ENCODE measurements at places on chromosomes 1 and 21.

DNA sequence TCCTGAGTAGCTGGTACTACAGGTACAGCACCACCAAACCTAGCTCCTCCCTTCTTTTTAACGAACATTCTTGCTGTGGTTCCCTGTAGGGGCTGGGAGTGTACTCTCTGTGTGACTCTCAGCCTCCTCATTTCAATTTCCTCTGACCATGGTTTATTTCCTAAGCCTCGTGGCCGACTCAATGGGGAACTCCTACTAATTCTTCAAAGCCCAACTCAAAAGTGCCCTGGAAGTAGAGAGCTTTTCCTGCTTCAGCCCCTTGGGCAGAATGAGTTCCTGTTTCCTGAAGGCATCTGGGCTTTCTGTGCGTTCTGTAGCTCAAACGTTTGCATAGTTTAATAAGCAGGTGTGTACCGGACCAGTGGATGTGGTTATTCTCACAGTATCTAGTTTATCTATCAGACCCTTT is 70.9 kb upstream of the ACOT11 start:
- no peaks in the 10 kb centered on the region for H3K27me3 ChIP-seq
- no peaks in the 10 kb centered on the region for H3K36me3 ChIP-seq
- H3K4me1 ChIP-seq, result peaks cover 56% of the 10 kb centered on the region
- H3K27ac ChIP-seq, result no peak overlapping the region

GRCh38 chr1:222970040-222970439 is 155.2 kb downstream of the DISP1 start:
- peaks cover 41% of the 10 kb centered on the region for H3K4me1 ChIP-seq
- no peaks in the 10 kb centered on the region for H3K36me3 ChIP-seq
- H3K27ac ChIP-seq, result peak overlapping the region; percentile 10
- H3K4me3 ChIP-seq, result peak overlapping the region; percentile 7

- DNase-seq, result no peak
- no peak overlapping the region for H3K27ac ChIP-seq
- no peaks in the 10 kb centered on the region for H3K4me1 ChIP-seq
- H3K27me3 ChIP-seq, result peaks cover 39% of the 10 kb centered on the region
These were observed 484.1 kb upstream of the USP24 start for GRCh38 chr1:55699228-55699627.

DNA sequence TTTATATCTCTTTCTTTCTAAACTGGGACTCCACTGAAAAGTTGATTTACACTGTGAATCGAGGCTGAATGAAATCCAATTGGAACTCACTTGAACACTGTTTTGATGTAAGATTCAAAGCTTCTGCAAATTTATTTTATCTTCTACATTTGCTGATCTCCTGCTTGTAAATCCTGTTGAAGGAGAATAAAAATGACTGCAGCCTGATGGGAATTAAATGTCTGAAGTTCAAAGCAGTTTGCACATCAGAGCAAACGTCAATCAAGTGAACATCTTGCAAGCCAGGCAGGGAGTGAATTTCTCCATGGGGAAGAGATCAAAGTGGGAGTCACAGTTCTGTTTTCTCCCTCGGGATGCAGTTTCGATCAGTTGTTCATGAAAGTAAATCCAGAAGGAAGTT is 127.2 kb downstream of the CACHD1 start:
- peaks cover 49% of the 10 kb centered on the region for H3K4me1 ChIP-seq
- no peak for DNase-seq
- H3K27me3 ChIP-seq, result no peaks in the 10 kb centered on the region
- H3K27ac ChIP-seq, result no peak overlapping the region
- H3K36me3 ChIP-seq, result peaks cover 7% of the 10 kb centered on the region

GRCh38 chr1:206693592-206693991 is 8.9 kb downstream of the MAPKAPK2 start:
- H3K36me3 ChIP-seq, result peaks cover 3% of the 10 kb centered on the region
- no peak overlapping the region for H3K4me3 ChIP-seq
- H3K27me3 ChIP-seq, result no peaks in the 10 kb centered on the region
- no peak for DNase-seq
- no peak overlapping the region for H3K27ac ChIP-seq
- peaks cover 70% of the 10 kb centered on the region for H3K4me1 ChIP-seq

DNA sequence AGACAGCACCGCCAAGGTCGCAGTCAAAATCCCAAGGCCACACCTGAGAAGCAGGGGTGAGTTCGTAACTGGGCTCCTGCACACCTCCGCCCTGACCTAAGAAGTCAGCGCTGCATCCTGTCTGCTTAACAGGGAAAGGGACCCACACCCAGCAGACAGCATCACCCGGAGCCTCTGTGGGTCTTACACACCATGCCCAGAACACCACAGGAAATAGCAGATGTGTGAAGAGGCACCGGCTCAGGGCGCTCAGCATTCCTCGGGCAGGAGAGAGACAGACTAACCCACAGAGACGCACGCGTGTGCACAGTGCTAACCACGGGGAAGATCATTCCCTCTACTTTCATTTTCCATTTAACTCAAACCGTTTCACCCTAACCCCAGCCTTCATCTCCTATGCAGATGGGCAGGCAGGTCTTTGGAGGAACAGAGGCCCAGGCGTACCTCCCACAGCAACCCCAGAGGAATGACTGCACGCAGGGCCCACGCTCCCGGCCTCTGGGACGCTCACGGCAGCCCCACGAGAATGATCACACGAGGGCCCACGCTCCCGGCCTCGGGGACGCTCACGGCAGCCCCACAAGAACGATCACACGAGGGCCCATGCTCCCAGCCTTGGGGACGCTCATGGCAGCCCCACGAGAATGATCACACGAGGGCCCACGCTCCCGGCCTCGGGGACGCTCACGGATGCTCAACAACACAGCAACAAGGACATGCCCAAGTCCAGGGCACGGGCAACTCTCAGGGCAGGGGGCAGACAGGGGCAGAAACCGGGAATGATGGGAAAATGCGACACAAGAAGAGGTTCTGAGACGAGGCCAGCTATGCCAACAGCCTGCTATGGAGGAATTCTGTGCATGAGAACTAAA is 20.9 kb downstream of the POFUT2 start:
- H3K27ac ChIP-seq, result no peak overlapping the region
- no peak for DNase-seq
- no peak overlapping the region for H3K4me3 ChIP-seq
- H3K36me3 ChIP-seq, result peaks cover 13% of the 10 kb centered on the region
- H3K27me3 ChIP-seq, result no peaks in the 10 kb centered on the region

- H3K27me3 ChIP-seq, result peaks cover 36% of the 10 kb centered on the region
- peaks cover 44% of the 10 kb centered on the region for H3K4me1 ChIP-seq
- H3K36me3 ChIP-seq, result peaks cover 6% of the 10 kb centered on the region
- DNase-seq, result peak; percentile 71
These were observed at the start of gene NID1 for GRCh38 chr1:236064674-236065508. NID1 (minus strand) TSS chr1:236065090; CDS start chr1:236065079, 11 bp downstream.

DNA sequence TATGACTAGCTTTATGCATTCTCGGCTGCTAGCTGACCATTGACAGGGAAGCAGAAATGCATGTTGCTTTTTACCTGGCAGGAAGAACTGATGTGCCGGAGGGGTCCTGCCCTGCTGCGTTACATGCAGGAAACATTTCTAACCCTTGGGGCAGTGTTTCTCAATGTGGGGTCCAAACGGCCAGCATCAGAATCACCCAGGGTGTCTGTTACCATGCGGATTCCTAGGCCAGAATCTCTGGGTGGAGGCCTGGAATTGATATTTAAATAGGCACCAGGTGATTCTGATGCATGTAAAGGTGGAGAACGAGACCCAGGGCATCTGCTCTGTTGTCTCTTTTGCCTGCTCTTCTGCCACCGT is 182.7 kb downstream of the PCP4 start:
- H3K4me3 ChIP-seq, result no peak overlapping the region
- H3K36me3 ChIP-seq, result no peaks in the 10 kb centered on the region
- H3K27me3 ChIP-seq, result no peaks in the 10 kb centered on the region
- DNase-seq, result no peak

GRCh38 chr1:174243451-174244000 is 84.2 kb downstream of the RABGAP1L start:
- H3K4me3 ChIP-seq, result no peak overlapping the region
- H3K4me1 ChIP-seq, result peaks cover 5% of the 10 kb centered on the region
- no peaks in the 10 kb centered on the region for H3K27me3 ChIP-seq
- H3K36me3 ChIP-seq, result peaks cover 12% of the 10 kb centered on the region
- DNase-seq, result no peak

GRCh38 chr1:237779356-237779755 is 111.4 kb downstream of the ZP4 start:
- H3K27me3 ChIP-seq, result no peaks in the 10 kb centered on the region
- no peak for DNase-seq
- no peak overlapping the region for H3K4me3 ChIP-seq
- no peak overlapping the region for H3K27ac ChIP-seq

DNA sequence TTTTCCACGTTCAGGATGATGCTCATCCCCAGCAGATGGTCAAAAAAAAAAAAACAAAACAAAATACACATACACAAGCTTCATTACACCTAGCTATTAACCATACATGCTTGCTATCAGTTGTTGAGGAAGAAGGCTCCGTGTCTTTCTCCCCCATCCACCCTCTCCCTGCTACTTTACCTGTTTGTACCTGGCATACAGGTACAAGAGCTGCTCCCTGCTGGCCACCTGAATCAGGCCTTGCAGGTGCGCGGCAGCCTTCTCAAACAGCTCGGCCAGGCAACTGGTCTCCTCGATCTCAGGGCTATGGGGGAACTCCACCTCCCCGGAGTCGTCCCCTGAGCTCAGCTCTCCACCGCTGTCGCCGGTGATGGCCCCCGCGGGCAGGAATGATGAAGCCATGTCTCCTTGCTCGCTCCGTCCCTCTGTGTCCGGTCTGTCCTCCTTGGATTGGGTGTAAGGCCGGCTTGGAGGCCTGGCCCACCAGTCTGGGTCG is 464 bp downstream of the ACBD6 start:
- H3K4me1 ChIP-seq, result peaks cover 38% of the 10 kb centered on the region
- no peaks in the 10 kb centered on the region for H3K27me3 ChIP-seq
- H3K36me3 ChIP-seq, result peaks cover 4% of the 10 kb centered on the region

- H3K36me3 ChIP-seq, result no peaks in the 10 kb centered on the region
- no peaks in the 10 kb centered on the region for H3K27me3 ChIP-seq
- no peak for DNase-seq
- peaks cover 16% of the 10 kb centered on the region for H3K4me1 ChIP-seq
- H3K27ac ChIP-seq, result no peak overlapping the region
These were observed 3.4 kb upstream of the LAMB3 start for GRCh38 chr1:209655411-209656231.

GRCh38 chr1:87986130-87986866 is 657.6 kb downstream of the LMO4 start:
- H3K4me1 ChIP-seq, result no peaks in the 10 kb centered on the region
- no peak for DNase-seq
- H3K27ac ChIP-seq, result no peak overlapping the region
- H3K4me3 ChIP-seq, result no peak overlapping the region
- no peaks in the 10 kb centered on the region for H3K36me3 ChIP-seq

GRCh38 chr1:245500546-245500945 is 345.8 kb downstream of the KIF26B start:
- no peak for DNase-seq
- no peak overlapping the region for H3K27ac ChIP-seq
- H3K4me1 ChIP-seq, result peaks cover 15% of the 10 kb centered on the region
- no peaks in the 10 kb centered on the region for H3K27me3 ChIP-seq

DNA sequence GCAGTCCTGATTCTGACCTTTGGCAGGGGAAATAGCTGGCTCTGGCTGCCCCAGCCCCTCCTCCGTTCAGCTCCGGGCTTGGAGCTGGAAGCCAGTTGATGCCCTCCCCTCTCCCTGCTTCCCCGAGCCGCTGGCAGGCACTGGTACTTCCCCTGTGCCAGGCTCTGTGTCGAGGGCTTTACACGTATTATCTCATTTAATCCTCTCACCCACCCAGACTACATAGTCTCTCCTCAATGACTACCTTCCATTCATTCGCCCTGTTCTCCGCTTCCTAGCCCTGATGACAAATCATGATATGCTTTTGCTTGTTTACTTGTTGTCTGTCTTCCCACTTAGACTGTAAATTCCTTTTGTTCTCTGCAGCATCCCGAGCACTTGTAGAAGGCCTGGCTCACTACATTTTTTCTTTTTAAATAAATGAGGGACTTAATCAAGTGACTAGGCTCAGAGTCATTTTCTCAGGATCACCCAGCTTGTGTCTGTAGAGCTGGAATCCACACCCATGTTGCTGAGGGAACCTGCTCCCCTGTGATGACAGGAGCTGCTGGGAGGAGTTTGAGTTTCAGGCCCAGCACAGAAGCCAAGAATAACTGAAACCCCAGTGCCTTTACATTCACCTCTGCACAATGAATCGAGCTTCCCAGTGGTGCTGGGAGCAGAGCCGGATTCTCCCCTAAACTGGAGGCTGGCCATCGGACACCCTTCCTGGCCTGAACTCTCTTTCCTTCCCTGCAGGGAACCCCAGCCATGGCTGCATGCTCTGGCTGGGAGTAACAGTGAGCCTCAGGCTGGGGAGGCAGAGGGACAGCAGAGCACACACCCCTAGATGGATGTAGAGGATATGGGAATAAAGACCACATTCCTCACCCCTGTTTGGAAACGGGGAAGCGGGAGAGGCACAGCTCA is 58.3 kb downstream of the UBIAD1 start:
- DNase-seq, result no peak
- no peaks in the 10 kb centered on the region for H3K36me3 ChIP-seq
- peaks cover 16% of the 10 kb centered on the region for H3K4me1 ChIP-seq
- H3K27me3 ChIP-seq, result no peaks in the 10 kb centered on the region

DNA sequence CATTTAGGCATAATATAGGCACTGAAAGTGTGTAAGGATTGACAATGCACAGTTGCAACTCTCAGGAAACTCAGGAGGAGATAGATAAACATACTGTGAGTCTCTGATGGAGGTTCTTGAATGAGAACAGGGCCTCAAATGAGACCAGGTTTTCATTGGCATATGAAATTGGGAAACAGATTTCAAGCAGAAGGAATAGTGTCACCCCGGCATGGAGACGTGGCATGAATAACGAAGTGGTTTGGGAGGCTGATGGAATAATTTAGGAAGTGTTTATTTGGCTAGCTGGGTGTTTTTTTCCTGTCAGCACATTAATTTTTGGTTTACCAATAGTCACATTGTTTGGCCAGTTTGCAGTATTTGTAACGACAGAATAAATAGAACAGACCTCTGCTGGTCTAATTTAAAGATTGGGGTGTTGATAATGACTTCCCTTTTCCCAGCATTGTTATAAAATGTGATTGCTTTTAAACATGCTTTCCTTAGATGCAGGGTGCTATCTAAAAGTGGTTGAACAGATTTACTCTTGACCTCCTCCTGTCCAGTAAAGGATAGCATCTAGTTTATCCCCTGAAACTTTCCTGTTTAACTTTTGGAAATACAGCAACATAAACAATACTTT is 132.0 kb downstream of the C1orf21 start:
- no peak overlapping the region for H3K4me3 ChIP-seq
- peak overlapping the region; percentile 69 for H3K27ac ChIP-seq
- peaks cover 5% of the 10 kb centered on the region for H3K4me1 ChIP-seq

DNA sequence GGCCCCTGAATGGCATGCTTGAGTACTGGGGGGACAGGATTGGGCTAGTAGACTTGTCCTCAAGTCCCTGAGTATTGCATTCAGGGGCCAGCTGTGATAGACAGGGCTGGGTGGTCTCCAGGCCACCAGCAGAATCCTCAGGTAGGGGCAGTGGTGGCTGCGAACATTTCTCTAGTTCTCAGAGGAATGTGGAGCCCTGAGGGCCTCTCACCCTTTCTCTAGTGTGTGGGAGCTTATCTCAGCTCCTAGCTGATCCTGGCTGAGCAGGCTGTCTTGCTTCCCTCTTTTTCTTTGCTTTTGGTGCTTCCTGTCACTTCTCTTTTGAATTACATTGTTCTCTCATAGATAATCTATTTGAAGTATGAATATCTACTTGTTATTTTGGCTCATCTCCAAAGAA is 30.0 kb upstream of the PM20D1 start:
- H3K36me3 ChIP-seq, result peaks cover 15% of the 10 kb centered on the region
- H3K27me3 ChIP-seq, result no peaks in the 10 kb centered on the region
- no peak overlapping the region for H3K27ac ChIP-seq
- no peak for DNase-seq
- H3K4me1 ChIP-seq, result peaks cover 8% of the 10 kb centered on the region

Data from neural crest cell (in vitro differentiated cells).